ENCODE measurements at places on chromosomes 7 and 10.

GRCh38 chr7:17962652-17963051, 22.4 kb upstream of the SNX13 start:
- DNase-seq = no peak

DNA sequence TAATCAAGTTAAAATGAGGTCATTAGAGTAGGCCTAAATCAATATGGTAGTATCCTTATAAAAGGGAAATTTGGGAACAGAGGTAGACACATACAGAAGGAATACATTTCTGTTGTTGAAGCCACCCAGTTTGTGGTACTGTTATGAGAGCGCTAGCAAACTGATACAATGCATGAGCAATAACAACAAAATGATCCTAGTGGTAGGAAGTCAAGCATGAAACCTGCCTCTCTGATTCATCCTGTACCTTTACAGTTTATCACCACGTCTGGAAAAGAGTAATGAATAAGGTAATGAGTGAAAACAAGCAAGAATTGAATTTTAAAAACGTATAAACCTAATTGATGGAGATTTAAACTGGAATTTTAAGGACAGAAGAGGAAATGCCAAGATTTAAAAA, 217.2 kb downstream of the PCLO start:
- no peak for DNase-seq

GRCh38 chr7:106059556-106059955, 52.6 kb downstream of the SYPL1 start:
- no peak for DNase-seq

GRCh38 chr7:29779017-29779416, 27.3 kb upstream of the WIPF3 start:
- no peak for DNase-seq

GRCh38 chr7:27994639-27995038, 186.0 kb downstream of the JAZF1 start:
- no peak for DNase-seq
